ENCODE measurements at places on chromosomes 13 and 19.

GRCh38 chr13:113734099-113734825, 24.8 kb upstream of the TMEM255B start:
- no peak for DNase-seq

- DNase-seq, result peak; percentile 9
Measured at GRCh38 chr13:102402290-102402689, 442 bp upstream of the FGF14 start.

DNA sequence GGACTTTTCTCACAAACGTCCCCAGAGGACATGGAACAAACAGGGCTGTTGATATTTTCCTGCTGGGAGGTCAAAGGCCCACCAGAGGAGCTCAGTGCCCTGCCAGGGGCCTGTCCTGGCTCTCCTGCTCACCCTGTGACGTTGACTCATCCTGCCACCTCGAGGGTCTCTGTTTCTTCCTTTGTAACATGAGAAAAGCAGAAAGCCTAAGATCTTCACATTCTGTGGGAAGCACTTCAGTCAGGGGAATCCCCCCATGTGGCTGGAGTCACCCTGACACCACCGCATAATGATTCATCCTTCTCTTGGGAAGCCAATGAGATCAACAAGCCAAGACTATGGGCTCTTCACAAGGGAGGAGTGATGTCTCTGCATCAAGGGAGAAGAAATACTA, 147.9 kb downstream of the KATNAL1 start:
- peak; percentile 82 for DNase-seq

GRCh38 chr13:30077240-30077735, 226.9 kb upstream of the UBL3 start:
- DNase-seq, result no peak

GRCh38 chr13:19927117-19927748, 31.3 kb upstream of the ZMYM2 start:
- DNase-seq, result peak; percentile 18

DNA sequence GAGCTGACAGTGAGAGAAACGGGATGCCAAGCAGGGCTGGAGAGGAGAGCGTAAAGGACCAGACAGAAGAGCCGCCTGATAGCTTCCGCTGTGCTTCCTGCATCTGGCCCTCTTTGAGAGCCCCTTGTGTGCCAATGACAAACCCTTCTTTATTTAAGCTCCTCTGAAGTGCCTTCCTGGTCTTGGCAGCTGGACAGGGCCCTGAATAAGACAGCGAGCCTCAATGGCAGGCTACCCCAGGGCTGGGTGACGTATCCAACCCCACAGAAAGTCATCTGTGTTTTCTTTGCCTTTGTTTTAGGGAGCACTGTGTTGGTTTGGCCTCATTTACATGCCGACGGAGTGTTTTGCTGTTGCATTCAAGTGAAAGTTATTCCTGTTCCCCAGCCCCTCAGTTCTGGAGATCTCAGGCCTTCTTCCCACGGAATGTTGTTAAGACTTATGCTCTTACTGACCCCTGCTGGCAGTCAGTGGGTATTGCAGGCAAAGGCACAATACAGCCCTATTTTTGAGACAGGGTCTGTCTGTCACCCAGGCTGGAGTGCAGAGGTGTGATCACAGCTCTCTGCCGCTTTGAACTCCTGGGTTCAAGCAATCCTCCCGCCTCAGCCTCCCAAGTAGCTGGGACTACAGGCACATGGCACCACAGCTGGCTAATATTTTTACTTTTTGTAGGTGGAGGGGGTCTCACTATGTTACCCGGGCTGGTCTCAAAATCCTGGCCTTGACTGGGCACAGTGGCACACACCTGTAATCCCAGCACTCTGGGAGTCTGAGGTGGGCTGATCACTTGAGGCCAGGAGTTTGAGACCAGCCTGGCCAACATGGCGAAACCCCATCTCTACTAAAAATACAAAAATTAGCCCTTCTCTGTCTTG, 16.8 kb downstream of the CCL25 start:
- DNase-seq, result no peak

DNA sequence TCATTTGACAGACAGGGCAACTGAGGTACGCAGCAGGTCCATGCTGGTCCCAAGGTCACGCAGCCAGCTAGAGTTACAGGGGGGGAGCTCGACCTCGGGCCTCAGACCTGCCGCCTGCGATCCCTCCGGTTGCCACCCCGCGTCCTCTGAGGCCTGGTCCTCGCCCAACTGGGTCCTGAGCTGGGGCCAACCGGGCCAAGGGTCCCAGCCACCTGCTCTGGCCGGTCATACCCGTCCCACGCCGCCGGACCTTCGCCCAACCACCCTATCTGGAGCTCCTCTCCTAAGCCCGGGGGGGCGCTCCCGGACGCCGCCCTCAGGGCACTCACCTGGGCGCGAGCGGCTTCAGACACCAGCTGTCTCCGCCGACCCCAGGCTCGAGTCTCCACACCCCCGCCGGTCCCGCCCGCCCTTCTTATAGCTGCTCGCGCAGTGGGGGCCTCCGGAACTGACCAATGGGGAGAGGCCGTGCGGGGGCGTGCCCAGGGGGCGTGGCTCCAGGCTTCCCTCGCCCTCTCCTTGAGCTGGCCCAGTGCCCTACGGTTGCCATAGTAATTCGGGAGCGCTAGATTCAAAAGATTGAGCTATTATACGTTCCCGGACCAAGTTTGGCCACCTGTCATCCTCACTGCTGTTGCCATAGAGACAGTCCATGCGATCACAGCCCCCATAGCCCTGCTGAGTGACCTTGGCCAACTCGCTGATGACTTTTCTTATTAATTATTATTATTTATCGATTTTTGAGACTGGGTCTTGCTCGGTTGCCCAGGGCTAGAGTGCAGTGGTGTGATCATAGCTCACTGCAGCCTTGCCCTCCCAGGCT, at the start of gene PLIN5:
PLIN5 (minus strand) TSS at position 389 of the 823 bp plus-strand sequence. CDS start 1,150 bp downstream, outside the sequence.
- DNase-seq, result peak; percentile 66

DNA sequence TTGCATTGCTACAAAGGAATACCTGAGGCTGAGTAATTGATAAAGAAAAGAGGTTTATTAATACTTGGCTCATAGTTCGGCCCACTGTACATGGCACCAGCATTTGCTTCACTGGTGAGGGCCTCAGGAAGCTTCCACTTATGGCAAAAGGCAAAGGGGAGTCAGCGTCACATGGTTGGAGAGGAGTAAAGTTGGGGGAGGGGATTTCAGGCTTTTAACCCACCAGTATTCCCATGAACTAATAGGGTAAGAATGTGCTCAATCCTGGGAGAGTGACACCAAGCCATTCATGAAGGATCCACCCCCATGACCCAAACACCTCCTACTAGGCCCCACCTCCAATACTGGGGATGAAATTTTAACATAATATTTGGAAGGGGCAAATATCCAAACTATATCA, 82.5 kb upstream of the MYCBP2 start:
- no peak for DNase-seq

DNA sequence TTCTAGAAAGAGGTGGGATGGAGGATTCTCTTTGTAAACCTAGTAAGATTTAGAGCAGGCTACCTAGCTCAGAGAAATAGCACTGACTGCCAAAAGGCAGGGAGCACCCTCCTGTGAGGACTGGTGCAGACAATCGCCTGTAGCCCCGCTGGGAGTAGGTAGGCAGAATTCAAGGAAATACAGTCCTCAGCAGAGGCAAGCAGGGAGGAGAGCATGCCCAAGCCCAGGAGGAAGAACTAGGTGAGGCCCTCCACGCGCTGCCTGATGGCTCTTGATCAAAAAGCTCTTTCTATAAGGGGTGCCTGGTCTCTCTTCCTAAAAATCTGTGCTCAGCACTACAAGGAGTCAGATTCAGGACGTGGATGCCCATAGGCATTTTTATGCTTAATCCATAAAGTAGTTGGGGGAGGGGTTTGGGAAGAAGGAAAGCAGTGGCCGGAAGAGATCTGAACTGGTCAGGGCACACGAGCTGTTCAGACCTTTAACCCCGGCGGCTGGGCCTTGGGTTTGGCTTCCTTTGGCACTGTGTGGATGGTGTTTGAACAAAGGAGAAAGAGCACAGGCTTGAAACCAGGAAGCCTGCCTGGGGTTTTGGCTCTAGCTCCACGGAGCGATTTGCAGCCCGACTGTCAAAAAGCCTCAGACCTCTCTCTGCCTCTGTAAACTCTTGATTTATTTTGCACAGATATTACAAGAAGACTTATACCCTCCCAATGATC, 320.6 kb downstream of the FOXO1 start:
- no peak for DNase-seq

DNA sequence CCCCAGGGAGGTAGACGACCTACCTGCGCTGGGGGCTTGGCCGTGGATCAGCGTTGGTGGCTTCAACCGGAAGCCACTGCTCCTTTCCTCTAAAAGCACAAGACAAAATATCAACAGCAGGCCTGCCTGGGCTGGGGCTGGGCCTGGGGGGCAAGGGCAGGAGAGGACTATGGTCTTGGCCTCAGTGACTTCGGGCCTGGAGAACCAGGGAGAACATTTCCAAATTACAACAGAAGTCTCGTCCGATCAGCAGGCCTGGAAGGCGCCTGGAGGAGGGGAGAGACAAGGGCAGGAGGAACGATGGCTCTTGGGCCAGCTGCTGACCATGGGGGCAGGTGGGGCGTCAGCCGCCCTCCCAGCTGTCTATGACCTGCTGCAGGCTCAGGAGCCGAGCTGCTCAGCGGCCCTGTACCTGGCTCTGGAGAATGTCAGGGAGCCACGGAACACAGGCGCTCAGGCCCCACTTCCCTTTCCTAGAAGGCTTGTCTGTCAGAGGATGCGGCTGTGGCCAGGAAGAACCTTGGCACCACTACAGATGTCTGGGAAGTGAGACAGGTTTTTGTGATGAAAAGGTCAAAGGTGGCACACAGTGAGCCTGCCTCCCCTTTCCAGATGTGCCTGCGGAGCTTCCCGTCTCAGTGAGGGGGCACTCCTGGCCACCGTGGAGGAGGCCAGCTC, 19.5 kb downstream of the CAPS start:
- no peak for DNase-seq

DNA sequence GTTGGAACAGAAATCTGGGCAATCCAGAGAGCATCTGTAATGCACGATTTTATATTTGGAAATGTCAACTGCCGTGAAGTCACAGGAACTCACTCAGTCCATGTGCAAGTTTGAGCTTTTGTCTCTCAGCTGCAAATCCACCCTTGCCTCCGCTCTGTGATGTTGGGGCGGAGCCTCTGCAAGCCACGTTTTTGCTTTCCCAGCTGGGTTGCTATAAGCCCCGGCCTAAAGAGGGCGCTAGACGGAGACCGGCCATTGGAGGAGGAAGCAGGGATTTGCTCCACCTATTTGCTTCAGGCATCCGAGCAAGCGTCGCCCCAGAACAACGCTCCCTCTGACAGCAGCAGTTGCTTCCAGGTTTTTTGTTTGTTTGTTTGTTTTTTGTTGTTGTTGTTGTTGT, 56.2 kb downstream of the TRPM4 start:
- no peak for DNase-seq

Data from AG08395 (cell line).